Stimulated activated CD4-positive, alpha-beta T cell treated with anti-CD3 and anti-CD28 coated beads, Interleukin-12 subunit alpha, Interleukin-12 subunit beta, amount 100 ng/mL, for 48 hours (primary cell): ENCODE measurements at places on chromosomes 1 and 21.

GRCh38 chr21:35953597-35953996 is 106.7 kb downstream of the SETD4 start:
- no peak for DNase-seq

DNA sequence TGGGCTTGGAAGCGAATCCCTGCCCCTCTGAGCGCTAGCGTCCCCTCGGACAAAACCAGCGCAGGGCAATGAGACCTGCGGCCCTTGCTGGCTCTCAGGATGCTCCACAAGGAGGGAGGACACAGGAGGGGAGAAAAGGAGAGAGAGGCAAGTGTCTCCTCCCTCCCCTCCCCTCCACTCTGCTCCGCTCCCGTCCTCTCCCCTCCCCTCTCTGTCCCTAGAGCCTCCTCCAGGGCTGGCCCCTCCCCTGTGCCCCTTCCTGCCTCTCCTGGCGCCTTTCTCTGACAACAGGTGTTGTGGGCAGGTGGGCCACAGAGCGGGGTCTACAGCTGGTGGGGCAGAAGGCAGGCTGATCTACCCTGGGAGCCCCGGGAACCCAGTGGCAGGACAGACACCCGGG is 35.2 kb downstream of the TP73 start:
- DNase-seq, result no peak

- no peak for DNase-seq
Measured at GRCh38 chr1:205204552-205204951, 7.0 kb downstream of the DSTYK start.

GRCh38 chr1:27609618-27610240 is 5.8 kb upstream of the AHDC1 start:
- no peak for DNase-seq
